ENCODE measurements at places on chromosomes 12 and 14. TPM values are rescaled to one million over a fixed set of nuclear protein-coding genes. Genes with fewer than 3 reads are reported as not detected.

Gene PDZRN4
- 10.9 TPM for total RNA-seq

DNA sequence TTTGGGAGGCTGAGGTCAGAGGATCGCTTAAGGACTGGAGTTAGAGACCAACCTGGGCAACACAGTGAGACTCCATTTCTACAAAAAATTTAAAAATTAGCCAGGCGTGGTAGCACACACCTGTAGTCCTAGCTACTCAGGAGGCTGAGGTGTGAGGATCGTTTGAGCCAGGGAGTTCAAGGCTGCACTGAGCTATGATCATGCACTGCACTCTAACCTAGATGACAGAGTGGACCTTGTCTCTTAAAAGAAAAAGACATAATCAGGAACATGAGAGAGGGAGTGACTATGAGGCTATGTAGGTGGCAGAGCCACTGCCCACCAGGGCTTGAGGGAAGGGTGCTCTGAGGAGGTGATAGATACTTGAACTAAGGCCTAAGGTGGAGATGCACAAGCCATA is 49.2 kb upstream of the PLXNC1 start:
- DNase-seq, result no peak

DNA sequence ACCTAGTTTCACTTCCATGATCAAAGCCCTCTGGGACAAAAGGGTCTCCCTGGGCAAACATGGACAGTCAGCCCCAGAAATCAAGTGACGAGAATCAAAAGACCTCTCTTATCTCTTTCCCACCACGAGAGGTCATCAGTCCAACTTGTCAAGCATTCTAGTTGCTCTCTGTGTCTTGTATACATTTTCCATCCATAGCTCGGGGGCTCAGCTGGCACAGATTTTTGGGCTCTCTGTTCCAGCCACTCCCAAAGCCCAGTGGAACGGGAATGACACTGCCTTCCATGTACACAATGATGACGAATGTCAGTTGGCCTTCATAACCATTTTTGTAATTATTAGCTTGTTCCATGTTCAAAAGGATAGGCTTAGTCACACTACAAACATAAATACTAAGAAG is 29.7 kb downstream of the NOS1 start:
- no peak for DNase-seq

DNA sequence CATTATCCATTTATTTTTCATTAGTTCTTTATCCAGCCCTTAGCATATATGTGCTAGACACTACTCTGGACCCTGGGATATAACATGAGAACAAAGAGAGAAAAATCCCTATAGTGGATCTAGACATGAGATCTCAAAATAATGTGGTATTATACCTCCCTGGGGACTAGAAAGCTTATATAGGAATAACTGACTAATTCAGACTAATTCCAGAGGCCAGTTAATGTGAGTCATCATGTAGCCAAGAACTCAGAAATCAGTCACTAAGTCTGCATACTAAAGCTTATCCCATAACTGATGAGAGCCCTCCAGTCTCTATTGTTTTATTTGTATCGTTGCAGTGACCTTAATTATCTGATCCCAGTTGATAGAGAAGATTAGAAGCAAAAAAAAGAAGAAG is 267.1 kb upstream of the RGS6 start:
- no peak for DNase-seq

GRCh38 chr12:14696265-14696741 is at the start of gene GUCY2C:
Gene GUCY2C, minus strand, starts transcription at chr12:14696599. Its CDS starts 151 bp downstream, at chr12:14696448.
- no peak for DNase-seq

Gene OVCH1
- 1.3 TPM for total RNA-seq

Gene TSHR
- total RNA-seq, result not detected

- DNase-seq, result no peak
These were observed 54.2 kb downstream of the LRCOL1 start for GRCh38 chr12:132556216-132556615.

GRCh38 chr14:53881921-53882320 is 74.7 kb downstream of the BMP4 start:
- DNase-seq, result no peak

GRCh38 chr12:103387385-103387784 is 108.4 kb downstream of the C12orf42 start:
- no peak for DNase-seq

DNA sequence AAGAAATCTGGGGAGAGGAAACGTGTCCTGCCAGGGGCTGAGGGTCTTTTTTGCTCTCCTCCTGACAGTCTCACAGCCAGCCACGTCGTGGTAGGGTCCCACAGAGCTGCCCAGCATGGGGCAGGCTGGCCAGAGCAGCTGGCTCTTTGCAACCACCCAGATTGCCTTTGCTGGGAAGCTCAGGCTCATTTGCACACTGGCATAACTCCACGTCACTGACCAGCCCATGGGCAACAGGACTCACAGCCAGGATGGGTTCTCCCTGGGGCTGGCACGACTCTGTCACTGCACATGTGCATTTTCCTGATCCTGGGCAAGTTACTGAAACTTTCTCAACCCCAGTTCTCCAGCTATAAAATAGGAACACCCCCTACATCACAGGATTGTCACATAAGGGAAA is 242.2 kb downstream of the DPF3 start:
- DNase-seq, result no peak

- peak; percentile 100 for DNase-seq
These were observed at the start of gene EIF4B for GRCh38 chr12:53005986-53006809. Gene EIF4B, plus strand, starts transcription at chr12:53006456. Its CDS starts 28 bp downstream, at chr12:53006484.

- DNase-seq, result no peak
These were observed 199.5 kb upstream of the PLEKHG7 start for GRCh38 chr12:92503029-92503931.

DNA sequence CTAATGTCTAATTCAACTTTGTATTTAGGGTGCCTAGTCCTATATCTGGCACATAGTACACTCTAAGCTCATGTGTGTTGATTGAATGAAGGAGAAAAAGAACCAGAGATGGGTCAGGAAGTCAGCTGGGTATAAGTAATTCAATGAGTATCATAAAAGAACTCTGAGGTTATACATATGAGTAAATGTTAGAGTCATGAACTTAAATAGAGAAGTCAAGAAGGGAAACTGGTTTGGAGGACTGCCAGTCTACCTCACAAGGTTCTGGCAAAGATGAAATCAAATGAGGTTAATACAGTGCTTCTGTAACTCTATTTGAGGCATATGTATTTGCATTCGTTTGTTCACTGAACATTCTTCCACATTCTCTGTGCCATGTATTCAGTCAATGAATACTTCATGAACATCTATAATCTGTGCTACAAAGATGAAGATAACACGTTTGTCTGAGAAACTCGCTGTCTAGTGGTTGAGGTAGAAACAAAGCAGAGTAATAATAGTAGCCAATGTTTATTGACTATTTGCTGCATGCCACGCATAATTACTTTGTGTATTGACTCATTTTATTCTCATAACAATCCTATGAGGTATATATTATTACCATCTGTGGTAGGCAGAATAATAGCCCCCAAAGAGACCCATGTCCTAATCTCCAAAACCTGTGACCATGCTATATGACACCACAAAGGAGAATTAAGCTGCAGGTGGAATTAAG is 88.9 kb downstream of the PTGER2 start:
- DNase-seq, result no peak

- no peak for DNase-seq
These were observed 18.6 kb upstream of the DCAF5 start for GRCh38 chr14:69171569-69171968.

DNA sequence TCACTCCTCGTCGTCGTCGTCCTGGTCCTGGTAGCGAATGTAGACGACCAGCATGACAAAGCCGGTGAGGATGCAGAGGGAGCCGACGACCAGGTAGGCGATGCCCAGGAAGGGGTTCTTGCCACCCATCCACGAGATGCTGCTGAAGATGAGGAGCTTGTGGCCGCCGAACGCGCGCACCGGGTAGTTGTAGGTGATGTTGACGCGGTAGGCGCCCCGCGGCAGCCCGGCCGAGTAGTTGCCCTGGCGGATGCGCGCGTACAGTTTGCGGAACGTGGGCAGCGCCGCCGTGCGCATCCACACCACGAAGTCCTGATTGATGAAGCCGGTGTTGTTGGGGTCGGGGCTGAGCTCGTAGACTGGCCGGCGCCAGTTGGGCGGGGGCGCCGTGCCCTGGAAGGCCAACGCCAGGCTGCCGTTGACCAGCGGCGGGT is 1.0 kb downstream of the TMEM30B start:
- no peak for DNase-seq

GRCh38 chr14:80325688-80326087 is 114.4 kb upstream of the DIO2 start:
- DNase-seq, result no peak

- DNase-seq, result no peak
These were observed 343.9 kb downstream of the NPAS3 start for GRCh38 chr14:33282331-33283230.

DNA sequence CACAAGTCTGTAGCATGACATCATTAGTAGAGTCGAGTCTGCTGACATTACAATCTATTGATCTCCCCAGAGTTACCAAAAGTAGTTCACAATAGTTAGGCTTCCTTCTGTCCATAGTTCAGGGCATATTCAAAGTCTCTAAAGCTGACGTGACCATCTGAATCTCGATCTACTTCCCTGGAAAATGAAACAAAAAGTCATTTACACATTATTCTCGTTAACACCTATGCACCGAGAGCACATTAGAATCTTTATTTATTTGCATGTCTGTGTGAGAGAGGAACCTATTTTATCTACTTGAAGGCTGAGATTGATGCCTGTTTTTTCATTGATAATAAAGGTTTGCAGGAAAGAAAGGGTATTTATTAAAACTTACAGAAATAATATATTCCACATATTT is 157.4 kb downstream of the EFCAB11 start:
- no peak for DNase-seq

GRCh38 chr14:80930836-80931389 is 10.6 kb downstream of the CEP128 start:
- DNase-seq, result no peak

DNA sequence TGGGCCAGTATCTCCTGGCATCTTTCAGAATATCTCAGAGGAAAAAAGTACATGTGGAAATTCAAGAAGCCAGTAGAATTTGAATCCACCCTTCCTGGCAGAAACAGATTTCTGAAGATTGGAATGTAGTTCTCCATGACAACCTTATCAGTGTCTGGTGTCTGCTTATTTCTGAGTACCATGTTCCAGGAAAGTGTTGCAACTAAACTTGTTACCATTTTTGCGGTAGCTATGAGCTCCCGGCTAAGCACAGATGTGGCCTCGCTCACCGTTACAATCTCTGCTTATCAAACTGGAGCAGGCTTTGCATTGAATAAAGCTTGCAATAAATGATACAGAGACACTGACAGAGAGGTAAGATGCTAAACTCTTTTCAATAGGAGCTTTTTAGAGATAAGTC is 13.0 kb upstream of the ITPR2 start:
- DNase-seq, result no peak

- no peak for DNase-seq
These were observed 26.5 kb downstream of the NUDT4 start for GRCh38 chr12:93403988-93404803.

GRCh38 chr14:91295276-91295845 is 50.9 kb upstream of the GPR68 start:
- DNase-seq, result no peak

Gene SERPINA12
- not detected for total RNA-seq

Gene OR11G2
- not detected for total RNA-seq

Gene DBX2
- total RNA-seq, result 4.8 TPM

Gene TAS2R7
- 0.53 TPM for total RNA-seq

GRCh38 chr14:71576472-71576871 is 355.8 kb upstream of the RGS6 start:
- no peak for DNase-seq

- DNase-seq, result no peak
These were observed 132.6 kb downstream of the TMEM132D start for GRCh38 chr12:129771238-129771637.

- no peak for DNase-seq
These were observed 39.8 kb downstream of the PPP1R12A start for GRCh38 chr12:79895071-79895470.

DNA sequence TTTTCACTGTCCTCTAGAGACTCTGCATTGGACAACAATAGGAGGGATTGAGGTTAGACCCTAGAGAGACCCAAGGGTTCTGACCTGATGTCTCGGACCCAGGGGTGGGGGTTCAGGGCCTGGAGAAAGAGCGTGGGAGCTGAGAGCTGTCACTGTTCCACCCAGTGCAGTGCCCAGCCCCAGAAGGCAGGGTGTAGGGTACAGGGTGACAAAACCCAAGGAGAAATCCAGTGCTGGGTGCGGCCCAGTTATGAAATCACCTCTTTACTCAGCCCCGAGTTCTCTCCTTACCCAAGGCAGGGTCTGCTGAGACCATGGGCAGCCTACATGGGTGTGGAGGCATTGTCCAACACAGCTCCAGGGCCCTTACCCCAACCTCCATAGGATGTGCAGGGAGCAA is 2.6 kb downstream of the AQP2 start:
- no peak for DNase-seq

GRCh38 chr14:33291529-33292104 is 352.9 kb downstream of the NPAS3 start:
- DNase-seq, result no peak

DNA sequence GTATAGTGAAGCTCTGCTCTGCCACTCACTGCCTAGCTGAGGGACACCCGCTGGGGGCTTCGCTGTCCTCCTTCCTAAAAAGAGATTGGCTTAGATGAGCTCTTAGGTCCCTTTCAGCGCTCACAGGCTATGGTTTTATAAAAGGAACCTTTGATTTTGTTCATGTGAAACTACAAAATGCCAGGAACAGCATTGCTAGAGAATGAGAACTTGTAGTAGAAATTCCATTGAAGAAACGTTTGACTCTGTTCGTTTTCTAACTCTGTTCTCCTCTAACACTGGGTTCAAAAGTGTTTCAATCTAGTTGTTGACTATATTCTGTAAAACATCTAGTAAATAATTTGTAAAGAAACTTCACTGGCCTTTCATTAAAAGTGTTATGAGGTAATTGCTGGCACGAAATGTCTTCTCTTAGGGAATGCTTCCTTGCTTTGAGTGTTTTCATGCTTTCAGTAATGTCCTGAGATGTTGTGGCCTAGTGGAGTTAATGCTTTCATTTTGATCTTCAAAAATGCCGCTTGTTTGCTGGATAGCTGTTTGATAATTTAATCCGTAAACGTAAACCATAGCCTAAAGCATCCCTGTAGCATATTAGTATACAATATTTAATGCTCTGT is 1.6 kb downstream of the MARK3 start:
- no peak for DNase-seq

Gene TCL1A
- total RNA-seq, result not detected

Gene TBC1D30
- total RNA-seq, result 28.8 TPM

DNA sequence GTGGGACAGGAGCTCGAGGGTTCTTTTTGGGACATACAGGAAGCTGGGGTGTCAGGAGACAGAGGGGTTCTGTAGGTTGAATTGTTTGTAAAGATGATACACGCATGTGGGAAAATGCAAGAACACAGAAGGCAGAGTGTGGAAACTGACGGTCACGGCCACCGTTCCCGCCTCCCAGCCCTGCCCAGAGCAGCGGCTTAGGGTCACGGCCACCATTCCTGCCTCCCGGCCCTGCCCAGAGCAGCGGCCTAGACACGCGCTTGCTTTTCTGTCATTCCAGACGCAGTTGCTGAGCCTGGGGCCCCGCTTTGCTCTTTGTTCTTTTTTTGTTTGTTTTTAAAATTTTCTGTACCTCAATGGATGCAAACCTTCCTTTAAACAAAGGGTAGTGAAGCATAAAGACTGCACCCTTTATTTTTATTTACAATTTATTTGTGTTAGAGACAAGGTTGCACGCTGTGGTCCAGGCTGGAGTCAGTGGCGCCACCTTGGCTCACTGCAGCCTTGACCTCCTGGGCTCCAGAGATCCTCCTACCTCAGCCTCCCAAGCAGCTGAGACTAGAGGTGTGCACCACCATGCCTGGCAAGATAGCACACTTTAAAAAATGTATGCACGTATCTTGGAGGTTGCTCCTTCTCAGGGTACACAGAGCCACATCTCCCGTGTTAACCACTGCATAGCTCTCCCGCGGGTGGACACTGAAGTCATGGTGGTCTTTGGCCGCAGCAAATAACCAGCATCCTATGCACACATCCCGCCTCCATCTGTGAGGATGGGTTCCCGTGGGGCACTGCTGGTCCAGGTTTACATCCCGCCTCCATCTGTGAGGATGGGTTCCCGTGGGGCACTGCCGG is 142.3 kb downstream of the ADGRD1 start:
- DNase-seq, result peak; percentile 4

Data from dorsolateral prefrontal cortex (tissue), 122 donors.